Dermis microvascular lymphatic vessel endothelial cell (primary cell): ENCODE measurements at places on chromosomes 3 and 15. TPM values are rescaled to one million over a fixed set of nuclear protein-coding genes. Genes with fewer than 3 reads are reported as not detected.

- DNase-seq, result no peak
Observed at GRCh38 chr3:9498781-9499180, 54.8 kb downstream of the LHFPL4 start.

GRCh38 chr3:4865714-4866113 lies 113.5 kb upstream of the BHLHE40 start:
- no peak for DNase-seq

- DNase-seq, result no peak
Observed at GRCh38 chr3:45549961-45550360, 44.6 kb upstream of the LIMD1 start.

DNA sequence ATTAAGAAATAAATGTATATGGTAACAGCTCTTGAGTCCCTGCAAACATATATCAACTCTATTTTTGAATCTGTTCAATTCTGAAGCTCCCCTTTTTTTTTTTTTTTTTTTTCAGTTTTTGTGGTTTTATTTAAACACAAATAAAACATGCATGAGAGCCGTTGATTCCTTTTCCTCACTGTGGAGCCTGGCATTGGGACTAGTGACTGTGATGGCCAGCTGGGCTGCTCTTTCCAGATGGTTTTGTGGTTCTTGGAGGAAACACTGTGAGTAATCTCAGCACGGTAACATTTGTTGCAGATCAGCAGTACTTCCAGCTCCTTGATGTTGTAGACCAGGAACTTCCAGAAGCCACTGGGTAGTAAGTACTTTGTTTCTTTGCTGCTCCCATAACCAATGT lies 15.9 kb downstream of the EMC7 start:
- DNase-seq, result no peak

DUOXA2 gene
- not detected in 2 replicates for total RNA-seq

HTR3E gene
- not detected in 2 replicates for total RNA-seq
